ENCODE measurements at places on chromosomes 3 and 15.

DNA sequence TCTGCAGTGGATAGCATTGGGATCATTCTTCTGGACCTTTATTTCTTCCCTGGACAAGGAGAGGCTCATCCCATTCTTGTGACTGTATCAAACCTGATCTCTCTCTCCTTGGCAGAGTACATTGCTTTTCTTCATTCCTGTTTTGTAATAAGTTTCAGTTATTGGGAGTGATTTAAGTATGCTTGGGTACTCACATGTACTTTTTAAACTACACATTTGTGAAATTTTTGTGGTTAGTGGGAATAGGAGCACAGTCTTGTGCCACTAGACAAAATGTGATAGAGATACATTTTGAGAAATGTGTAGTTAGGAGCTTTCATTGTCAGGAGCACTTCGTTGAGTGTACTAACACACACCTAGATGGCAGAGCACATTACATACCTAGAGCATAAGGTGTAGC lies 262.6 kb downstream of the C3orf38 start:
- DNase-seq: no peak

DNA sequence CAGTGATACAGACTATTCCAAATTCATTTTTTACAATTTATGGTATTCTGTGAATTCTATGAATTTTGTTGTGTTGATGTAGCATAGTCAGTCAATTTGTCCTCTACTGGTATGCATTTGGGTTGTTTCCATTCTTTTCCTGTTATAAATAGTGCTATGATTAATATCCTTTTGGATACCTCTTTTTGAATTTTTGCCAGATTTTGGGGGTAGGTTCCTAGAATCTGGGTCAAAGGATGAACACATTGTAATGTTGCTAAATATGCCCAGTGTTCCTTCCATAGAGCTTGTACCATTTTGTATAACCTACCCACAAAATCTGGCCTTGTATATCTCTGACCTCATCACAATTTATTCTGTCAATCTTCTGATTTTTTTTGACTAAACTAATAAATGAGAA lies 44.4 kb upstream of the C3orf38 start:
- DNase-seq: no peak

DNA sequence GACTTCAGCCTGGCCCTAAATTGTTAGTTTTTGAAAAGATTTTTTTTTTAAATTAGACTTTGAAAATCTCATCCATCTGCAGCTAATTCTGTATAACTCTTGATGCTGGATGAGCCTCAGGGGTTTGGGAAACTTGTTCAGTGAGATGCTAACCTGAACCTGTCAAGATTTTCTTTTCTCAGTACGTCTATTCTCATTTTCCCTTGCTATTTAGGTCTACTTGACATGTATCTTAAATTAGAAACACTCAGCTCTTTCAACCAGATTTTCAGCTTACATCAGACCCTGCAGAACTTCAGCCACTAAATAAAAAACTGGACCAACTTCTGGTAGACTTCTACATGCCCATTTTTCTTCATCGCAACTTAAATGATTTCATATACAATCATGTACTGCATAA lies 61.4 kb downstream of the MFSD1 start:
- DNase-seq: no peak

- peak; percentile 35 for DNase-seq
These were observed 763 bp downstream of the GOLGB1 start for GRCh38 chr3:121748680-121749275.

- no peak for DNase-seq
These were observed 11.3 kb downstream of the UBR1 start for GRCh38 chr15:43094416-43095030.

- DNase-seq: no peak
These were observed 25.8 kb downstream of the LRRK1 start for GRCh38 chr15:100944986-100945385.

Measured in CD4-positive, CD25-positive, alpha-beta regulatory T cell (primary cell).